ENCODE measurements at places on chromosomes 13 and 19.

DNA sequence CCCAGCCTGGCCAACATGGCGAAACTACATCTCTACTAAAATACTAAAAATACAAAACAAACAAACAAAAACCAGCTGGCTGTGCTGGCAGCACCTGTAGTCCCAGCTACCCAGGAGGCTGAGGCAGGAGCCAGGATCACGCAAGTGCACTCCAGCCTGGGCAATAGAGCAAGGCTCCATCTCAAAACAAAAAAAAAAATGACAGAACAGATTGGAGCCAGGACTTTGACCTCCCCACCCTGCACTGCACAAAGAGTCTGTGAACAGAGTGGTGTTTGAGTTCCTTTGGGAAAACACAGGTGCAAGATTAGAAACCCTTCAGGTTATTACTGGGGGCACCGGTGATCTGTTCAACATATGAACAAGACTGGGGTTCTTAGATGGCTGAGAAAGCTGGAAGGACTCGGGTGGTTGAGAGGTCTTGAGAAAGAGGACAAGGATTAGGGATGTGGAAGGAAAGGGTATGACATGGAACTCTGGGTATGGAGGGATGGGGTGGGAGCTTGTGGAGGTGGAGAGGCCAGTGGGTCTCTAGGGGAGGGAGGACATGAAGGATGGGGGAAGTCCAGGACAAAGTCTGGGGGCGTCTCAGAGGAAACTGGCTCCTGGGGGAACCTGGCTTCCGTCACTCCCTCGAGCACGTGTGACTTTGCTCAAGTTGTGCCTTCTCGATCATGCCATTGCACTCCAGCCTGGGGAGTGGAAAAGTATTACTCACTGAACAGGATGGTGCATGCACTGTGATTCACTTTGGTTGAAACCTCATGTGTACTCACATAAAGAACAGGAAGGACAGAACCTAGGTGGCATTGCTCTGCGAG lies 25.9 kb downstream of the RCN3 start:
- no peak for DNase-seq

GRCh38 chr19:53876651-53877224 lies 5.3 kb upstream of the PRKCG start:
- DNase-seq, result no peak

DNA sequence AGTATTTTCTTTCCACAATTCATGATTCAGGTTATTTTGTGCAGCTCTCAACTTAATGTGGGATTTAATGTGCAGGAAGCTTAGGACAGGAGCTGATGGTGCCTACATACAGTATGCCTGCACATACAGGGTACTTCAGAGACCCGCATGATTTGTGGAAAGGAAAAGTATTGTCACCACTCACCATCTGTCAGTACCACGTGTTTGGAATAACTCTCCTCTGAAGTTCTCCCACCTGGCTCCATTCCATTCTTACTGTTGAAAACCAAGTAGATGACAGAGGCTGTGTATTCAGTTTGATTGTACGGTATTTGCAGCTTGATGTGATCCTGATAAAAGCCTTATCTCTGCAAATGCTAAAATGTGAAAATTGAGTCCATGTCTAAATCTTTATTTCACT lies 85.7 kb downstream of the ZAR1L start:
- no peak for DNase-seq

DNA sequence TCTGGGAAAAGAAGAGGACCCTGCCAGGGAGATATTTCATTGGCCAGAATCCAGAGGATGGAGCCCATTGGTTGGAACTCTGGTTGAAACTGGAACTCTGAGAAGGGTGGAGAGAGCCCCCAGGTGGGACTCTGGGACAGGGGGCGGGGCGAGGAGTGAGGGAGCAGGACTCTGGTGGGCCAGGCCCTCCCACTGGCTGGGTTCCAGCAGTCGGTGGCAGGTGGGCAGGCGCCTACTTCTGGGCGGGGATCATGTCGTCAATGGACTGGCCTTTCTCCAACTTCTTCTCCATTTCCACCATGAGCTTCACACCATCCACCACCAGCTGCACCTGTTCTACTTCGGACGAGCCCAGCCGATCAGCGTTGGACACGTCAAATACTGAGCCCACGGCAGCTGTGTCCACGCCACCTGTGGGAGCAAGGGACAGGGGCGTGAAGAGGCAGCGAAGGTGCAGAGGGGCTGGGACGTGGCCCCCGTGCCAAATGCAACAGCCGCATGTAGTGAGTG lies 16.1 kb downstream of the CKM start:
- DNase-seq, result no peak

DNA sequence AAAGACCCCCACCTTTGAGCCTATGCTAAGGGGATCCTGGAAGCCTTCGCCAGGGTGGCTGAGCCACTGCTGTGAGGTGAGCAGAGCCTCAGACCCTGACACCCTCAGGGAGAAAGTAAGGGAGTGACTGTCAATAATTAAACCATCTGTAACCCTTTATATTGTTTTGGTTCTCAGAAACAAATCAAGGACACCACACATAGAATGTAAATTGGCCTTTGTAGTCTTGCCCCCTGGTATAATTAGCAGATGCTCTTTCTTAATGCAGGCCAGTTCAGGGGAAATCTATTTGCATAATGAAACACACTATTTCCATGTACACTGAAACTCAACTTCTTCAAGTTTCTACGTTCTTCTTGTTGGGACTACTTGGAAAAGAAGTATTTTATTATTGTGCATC lies 127.7 kb upstream of the EDNRB start:
- no peak for DNase-seq

DNA sequence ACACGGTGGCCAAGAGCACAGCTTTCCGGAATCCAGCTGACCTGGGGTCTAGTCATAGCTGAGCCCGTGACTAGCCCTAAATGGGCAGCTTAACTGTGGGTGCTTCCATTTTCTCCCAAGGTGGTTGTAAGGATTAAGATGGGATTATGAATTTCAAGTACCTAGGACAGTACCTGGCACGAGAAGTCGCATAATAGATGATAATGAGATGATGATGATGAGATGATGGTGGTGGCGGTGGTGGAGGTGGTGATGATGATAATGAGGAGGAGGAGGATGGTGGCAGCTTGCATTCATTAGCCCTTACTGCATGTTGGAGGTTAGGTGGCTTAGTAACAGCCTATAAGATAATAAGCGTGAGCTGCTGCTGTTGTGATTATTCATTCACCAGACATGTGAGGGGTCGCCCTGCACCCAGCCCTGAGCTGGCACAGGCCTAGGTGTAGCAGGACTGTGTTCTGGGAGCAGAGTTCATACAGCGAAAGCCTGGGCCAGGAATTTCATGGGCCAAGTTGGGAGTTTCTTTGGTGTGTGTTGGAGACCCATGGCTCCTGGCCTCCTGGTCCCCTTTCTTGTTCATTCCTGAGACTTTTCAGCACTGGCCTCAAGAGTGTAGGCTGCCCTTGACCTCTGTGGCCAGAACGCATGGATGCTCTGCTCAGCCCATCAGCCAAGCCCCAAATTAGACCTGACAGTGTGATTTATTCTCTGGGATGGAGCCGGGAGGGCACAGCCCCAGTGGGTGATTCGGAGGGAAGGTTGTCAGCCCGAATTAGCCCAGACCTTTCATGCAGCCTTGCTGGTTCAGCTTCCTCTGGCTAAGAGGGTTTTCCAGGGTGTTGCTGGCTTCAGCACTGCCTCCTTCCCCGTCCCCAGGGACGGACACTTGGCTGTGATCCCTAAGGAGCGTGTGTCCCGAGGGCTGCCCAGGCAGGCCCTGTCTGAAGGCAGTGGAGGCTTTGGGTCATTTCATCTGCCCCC lies 128.8 kb downstream of the SIPA1L3 start:
- DNase-seq, result no peak

- no peak for DNase-seq
Measured at GRCh38 chr13:114126789-114127472, 5.5 kb downstream of the RASA3 start.

DNA sequence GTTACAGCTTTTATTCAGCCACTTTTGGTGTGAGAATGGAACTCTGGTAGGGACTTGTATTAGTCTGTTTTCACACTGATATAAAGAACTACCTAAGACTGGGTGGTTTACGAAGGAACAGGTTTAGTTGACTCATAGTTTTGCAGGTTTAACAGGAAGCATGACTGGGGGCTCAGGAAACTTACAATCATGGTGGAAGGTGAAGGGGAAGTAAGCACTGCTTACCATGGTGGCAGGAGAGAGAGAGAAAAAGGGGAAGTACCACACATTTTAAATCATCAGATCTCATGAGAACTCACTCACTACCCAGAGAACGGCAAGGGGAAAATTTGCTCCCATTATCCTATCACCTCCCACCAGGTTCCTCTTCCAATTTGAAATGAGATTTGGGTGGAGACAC lies 942.2 kb downstream of the PCDH17 start:
- no peak for DNase-seq

- no peak for DNase-seq
Measured at GRCh38 chr13:77300176-77301037, 26.5 kb downstream of the MYCBP2 start.

DNA sequence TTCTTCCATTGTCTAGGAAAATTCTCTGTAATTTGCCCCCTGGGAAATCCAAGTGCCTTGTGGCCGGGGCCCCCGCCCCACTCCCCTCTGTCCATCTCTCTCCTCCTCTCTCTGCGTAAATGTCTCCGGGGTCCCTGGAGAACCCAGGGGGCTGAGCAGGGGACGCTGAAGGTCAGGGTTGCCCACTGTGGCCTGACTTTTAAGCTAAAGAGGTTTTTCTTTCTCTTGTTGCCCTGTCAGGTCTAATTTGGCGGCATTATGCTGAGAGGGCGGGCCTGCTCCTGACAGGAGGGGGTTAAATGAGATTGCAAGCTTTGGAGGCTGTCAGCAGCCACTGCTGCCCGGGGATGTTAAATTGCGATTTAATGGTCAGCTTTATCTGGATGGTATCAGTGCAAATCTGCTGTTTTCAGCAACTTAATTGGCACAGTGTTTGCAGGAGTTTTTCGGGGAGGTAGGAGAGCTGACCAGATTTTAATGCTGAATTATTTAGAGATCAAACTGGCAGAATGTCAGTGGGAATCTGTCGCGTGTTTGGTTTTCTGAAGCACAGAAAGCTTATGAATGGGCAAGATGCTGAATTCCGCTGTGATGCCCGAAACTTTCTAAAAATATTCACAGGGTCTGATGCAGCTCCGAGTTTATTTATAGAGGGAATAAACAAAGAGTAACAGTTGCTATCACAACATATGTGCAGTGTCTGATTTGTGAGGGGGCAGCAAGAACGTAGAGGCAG lies 93.2 kb upstream of the SOX1 start:
- no peak for DNase-seq

GRCh38 chr13:80716610-80717081 lies 375.7 kb upstream of the SPRY2 start:
- DNase-seq, result no peak

GRCh38 chr13:19607523-19608078 lies 25.9 kb upstream of the MPHOSPH8 start:
- DNase-seq, result no peak

DNA sequence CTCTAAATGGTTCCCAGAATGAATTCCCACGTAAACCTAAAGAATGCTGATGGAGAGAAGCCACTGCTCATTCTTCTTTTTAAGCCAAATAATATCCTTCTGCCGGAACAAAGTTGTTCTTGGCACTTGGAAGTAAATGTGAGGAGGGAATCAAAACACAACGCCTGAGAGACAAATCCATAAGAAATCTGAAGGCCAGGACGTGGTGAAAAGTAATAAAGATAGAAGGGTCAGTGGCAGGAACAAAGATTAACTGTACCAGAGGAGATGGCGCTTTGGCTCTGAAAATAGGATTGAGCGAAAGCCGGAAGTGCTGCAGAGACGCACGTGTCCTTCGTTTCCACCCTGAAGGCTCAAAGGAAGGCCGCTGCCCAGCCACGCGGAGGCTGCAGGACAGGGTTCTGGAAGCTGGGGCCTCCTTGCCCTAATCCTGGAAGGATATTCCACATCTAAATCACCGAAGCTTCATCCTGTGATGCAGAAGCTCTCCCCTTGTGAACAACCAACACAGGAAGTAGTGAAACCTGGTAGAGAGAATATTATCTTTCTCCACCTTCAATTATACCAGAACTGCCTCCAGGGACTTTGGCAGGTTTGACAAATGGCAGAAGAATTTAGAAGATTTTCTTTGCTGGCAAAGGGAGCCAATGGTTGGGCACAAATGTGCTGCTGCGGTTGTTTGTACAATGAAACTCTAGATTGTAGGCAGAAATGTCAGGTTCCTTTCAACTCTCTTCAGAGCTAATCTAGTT lies 214.6 kb upstream of the SERP2 start:
- no peak for DNase-seq

GRCh38 chr13:27667946-27668345 lies 46.3 kb downstream of the POLR1D start:
- no peak for DNase-seq

- DNase-seq, result no peak
Measured at GRCh38 chr19:19113040-19113626, 25.1 kb downstream of the TMEM161A start.

DNA sequence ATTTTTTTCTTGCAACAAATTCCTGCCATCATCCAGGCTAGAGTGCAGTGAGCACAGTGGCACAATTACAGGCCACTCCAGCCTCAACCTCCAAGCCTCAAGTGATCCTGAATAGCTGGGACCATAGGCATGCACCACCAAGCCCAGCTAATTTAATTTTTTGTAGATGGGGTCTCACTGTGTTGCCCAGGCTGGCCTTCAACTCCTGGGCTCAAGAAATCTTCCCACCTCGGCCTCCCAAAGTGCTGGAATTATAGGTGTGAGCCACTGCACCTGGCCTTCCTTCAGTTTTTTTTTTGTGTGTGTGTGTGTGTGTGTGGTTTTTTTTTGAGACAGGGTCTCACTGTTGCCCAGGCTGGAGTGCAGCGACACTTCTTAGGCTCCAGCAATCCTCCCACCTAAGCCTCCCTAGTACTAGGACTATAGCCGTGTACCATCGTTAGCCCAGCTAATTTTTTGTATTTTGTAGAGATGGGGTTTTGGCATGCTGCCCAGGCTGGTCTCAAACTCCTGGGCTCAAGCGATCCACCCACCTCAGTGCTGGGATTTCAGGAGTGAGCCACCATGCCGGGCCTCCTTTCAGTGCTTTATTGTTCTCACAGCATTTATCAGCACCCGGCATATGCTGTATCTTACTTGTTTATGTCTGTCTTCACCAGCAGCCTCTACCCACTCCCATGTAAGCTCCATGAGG lies 5.9 kb upstream of the SRRM5 start:
- no peak for DNase-seq
